ENCODE measurements at places on chromosomes 4 and X. TPM values are rescaled to one million over a fixed set of nuclear protein-coding genes. Genes with fewer than 3 reads are reported as not detected.

- no peak for DNase-seq
Measured at GRCh38 chr4:90001023-90001422, 106.4 kb downstream of the MMRN1 start.

DNA sequence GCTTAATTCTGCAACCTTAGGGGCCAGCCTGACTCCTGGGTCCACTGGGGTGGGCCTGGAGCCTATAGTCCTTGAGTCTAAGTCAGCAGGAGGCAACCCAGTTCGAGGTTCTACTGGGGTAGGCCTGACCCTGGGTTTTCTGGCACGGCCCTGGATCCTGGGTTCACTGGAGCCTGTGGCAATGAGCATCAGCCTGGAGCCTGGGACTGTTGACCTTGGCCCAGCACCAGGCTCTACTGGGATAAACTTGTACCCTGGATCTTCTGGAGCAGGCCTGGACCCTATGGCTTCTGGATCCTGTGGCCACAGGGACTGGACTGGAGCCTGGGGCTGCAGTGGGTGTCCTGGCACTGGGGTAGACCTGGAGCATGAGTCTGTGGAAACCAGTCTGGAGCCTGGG lies 874.3 kb upstream of the INTU start:
- DNase-seq, result no peak

Gene MAGEA6
- total RNA-seq, result 65.0 TPM

DNA sequence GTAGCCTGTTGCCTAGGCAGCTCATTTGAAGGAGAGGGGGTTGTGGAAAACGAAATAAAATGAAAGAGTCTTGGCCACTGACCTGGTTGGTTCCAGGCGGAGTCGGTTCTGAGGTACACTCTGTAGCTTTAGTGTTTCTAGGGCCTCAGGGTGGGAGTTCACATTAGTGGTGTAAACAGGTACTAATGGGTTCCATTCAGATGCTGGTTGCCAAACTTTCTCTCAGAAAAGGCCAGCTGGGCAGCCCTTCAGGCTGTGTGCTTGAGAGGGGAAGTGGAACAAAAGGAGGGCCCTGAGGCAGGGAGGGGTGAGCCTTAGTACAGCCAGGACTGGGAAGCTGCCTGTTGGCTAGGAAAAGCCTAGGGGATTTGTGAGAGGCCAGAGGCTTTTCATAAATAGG lies 24.8 kb downstream of the NHSL2 start:
- no peak for DNase-seq

Gene RS1
- total RNA-seq, result not detected

DNA sequence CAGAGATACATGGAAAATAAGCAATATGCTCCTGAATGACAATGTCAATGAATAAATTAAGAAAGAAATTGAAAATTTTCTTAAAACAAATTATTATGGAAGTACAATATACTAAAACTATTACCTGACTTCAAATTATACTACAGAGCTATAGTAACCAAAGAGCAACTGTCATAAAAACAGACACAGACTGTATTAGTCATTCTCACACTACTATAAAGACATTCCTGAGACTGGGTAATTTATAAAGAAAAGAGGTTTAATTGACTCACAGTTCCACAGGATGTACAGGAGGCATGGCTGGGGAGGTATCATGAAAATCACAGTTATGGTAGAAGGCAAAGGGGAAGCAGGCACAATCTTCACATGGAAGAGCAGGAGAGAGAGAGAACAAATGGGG lies 60.0 kb upstream of the CYSLTR1 start:
- DNase-seq, result no peak

- peak; percentile 21 for DNase-seq
Measured at GRCh38 chr4:51885363-51885762, 42.4 kb downstream of the DCUN1D4 start.

DNA sequence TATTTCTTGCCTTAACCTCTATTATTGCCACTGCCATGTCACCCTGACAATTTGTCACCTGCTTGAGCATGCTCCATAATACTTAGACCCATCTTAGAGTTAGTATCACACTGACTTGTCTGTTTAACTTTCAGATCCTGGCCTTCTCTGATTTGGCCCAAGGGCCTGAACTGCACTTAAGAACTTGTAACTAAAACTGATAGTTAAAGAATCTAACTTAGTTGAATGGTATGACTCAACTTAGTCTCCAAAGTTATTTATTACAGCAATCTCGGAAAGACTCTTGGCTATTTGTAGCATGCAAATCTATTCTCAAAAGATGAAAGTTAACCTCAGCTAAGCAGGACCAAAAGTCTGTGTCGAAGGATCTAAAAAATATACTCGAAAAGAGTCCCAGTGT lies 72.3 kb downstream of the IGSF1 start:
- no peak for DNase-seq

- no peak for DNase-seq
Measured at GRCh38 chrX:141133272-141133671, 43.7 kb downstream of the LDOC1 start.

GRCh38 chr4:135383356-135384288 lies 1182.0 kb upstream of the PABPC4L start:
- DNase-seq, result no peak

GRCh38 chrX:37644381-37645305 lies 40.9 kb upstream of the XK start:
- DNase-seq, result no peak

Gene GLRA3
- total RNA-seq, result not detected

DNA sequence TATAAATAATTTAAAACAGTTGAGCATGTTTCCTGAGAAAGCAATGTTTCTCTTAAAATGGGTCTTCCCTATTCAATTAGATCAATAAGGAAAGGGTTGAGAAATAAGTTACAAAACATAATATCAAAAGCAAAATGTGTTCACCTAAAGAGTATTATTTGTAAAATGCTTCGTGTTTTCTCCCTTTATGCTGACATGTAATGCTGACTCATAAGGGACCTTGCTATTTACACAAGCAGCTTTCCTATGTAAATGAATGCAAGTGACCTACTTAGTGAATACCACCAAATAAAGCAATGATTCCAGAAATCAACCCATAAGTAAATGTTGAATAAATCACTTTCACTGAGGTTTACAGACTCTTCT lies 91.5 kb downstream of the ELOVL6 start:
- peak; percentile 85 for DNase-seq

GRCh38 chrX:136963973-136964372 lies 69.8 kb downstream of the GPR101 start:
- DNase-seq, result no peak

GRCh38 chr4:186653969-186654368 lies 69.7 kb downstream of the FAT1 start:
- DNase-seq, result no peak

GRCh38 chr4:129581305-129581704 lies 485.4 kb downstream of the C4orf33 start:
- no peak for DNase-seq

Gene CSN1S1
- not detected for total RNA-seq

Gene NAP1L3
- total RNA-seq, result 13.4 TPM

Gene SRPX
- total RNA-seq, result 72.3 TPM

Gene TRMT10A
- total RNA-seq, result 5.5 TPM

DNA sequence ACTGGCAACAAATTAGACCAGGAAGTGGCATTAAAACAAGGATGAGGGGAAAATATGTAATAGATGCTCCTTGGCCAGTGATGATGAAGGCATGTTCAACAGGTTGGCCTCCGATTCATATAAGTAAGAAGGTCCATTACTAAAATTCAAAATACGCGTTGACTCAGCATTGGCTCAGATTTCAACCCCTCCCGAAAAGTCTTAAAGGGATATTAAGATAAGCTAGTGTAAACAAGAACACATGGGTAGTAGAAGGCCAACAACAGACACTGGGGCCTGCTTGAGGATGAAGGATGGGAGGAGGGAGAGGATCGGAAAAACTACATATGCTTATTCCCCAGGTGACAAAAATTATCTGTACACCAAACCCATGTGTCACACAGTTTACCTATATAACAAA lies 19.1 kb upstream of the LAP3 start:
- DNase-seq, result no peak

GRCh38 chr4:134533068-134533467 lies 331.5 kb upstream of the PABPC4L start:
- DNase-seq, result no peak

DNA sequence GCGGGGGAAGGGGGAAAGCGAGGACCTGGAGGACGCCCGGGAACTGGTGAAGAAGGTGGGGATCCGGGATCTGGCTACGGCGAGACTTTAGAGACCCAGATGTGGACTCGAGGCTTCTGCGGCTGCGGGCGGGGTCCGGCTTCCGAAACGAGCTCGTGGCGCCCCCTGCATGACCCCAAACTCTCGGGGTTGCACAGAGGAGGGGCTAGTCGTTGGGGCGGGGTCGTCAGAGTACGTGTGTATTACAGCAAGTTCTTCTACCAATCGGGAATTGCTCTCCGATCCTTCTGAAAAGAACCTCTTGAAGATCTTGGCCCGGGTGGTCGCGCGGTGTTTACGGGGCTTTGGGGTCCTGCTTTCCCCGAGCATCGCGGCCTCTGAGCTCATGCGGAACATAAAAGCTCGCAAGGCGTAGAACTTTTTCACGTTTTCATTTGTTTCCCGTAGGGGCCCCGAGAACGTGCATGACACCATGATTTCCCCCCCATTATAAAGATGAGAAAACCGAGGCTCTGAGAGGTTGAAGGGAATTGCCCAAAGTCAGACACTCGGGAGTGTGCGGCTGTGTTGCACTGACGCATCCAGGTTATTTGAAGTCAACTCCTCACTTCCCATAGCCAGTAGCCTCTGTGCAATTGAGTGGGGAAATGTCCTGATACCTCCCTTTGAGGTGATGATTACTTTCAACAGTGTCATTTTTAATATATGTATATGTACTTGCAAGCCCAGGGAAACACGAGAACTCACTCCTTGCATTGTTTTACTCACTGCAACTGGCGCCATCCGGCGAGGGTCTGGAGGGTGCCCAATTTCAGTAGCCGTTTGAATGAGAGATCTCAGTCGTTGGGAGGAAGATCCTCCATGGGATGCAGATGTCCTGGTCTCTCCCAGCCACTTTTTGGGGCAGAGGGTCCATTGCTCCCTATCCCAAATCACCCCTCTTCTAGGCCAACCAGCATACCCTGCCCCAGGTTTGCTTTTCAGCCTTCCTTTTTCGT lies at the start of gene BEND4:
BEND4 (minus strand) TSS at position 149 of the 998 bp plus-strand sequence. CDS start 512 bp downstream, outside the sequence.
- no peak for DNase-seq

Gene RAB39B
- total RNA-seq, result 1.6 TPM

GRCh38 chr4:63618883-63619718 lies 790.1 kb downstream of the TECRL start:
- DNase-seq, result no peak

Gene ADD1
- 117 TPM for total RNA-seq

Gene REST
- total RNA-seq, result 18.2 TPM

- DNase-seq, result no peak
Measured at GRCh38 chr4:134677209-134677814, 475.7 kb upstream of the PABPC4L start.
